Stimulated activated CD4-positive, alpha-beta T cell treated with anti-CD3 and anti-CD28 coated beads, Interleukin-1b, Interleukin-23, amount 100 ng/mL, for 1 hour (primary cell): ENCODE measurements at places on chromosomes 6 and 20.

DNA sequence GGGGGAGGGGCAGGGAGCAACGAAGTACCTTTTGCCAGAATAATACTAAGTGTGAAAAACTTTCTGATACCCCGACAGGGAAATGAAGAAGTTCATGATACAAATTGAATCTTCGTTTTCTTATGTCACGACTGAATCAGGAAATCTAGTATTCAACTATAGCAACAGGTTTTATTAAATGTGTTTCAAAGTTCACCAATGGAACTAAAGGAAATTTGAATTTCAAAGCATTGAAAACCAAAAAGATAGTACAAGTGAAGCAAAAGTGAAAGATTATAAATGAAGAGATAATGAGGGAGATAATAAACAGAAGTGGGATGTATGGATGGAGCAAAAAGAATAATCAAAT lies 333.2 kb downstream of the ADGRB3 start:
- no peak for DNase-seq

DNA sequence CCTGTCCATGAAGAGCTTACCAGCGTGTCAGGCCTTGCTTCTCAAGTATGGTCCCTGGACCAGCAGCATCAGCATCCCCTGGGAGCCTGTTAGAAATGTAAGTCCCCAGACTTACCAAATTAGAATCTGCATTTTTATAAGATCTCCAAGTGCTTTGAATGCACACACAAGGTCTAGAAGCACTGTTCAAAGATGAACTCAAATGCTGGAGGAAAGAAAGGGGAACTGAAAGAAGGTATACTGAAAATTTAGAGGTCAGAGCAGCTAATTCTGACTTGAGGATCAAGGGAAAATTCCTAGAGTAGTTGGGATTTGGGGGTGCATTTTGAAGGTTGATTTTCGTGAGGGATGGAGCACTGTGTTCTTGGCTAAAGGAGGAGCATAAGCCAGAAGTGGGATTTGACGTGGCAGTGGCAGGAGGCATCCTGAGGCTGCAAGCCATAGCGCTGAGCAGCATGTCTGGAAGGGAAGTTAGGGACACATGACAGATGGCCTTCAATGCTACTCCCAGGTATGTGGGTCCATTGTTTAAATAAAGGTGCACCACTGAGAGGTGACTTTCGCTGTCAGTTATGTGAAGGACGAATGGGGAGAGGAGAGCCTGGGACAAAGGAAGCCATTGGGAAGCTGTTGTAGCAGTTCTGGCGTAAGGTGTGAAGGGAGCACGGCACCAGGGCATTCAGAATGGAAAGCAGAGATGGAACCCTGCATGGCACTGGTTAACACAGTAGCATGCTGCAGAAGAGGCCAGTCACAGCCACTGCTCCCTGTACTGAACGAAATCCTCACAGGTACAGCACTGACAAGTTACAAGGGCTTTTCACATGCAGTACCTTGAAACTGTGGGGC lies 36.2 kb downstream of the ARMC2 start:
- no peak for DNase-seq

- no peak for DNase-seq
Measured at GRCh38 chr20:62053465-62054196, 12.1 kb downstream of the TAF4 start.

- DNase-seq, result no peak
Measured at GRCh38 chr6:121668259-121668658, 232.8 kb downstream of the GJA1 start.

DNA sequence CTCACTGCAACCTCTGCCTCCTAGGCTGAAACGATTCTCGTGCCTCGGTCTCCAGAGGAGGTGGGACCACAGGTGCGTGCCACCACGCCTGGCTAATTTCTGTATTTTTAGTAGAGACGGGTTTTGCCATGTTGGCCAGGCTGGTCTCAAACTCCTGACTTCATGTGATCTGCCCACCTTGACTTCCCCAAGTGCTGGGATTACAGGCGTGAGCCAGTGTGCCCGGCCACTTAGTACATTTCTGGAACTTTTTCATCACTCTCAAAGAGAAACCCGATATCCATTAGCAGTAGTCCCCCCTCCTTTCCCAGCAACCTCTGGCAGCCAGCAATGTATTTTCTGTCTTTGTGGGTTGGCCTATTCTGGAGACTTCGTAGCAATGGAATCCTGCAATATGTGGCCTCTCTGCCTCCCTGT lies 109.8 kb downstream of the JARID2 start:
- no peak for DNase-seq
